ENCODE measurements at places on chromosomes 11 and 22. TPM values are rescaled to one million over a fixed set of nuclear protein-coding genes. Genes with fewer than 3 reads are reported as not detected.

CRYAB gene
- polyA plus RNA-seq: 8.1 TPM

ATP6V1E1 gene
- 149 TPM for polyA plus RNA-seq

C11orf21 gene
- not detected for polyA plus RNA-seq

BIK gene
- 2.6 TPM for polyA plus RNA-seq

ST13 gene
- polyA plus RNA-seq: 111 TPM

OPCML gene
- 0.36 TPM for polyA plus RNA-seq

LINC01488 gene
- polyA plus RNA-seq: not detected

ZC3H7B gene
- polyA plus RNA-seq: 26.3 TPM

GRIA4 gene
- polyA plus RNA-seq: not detected

ENTHD1 gene
- not detected for polyA plus RNA-seq

SEC14L6 gene
- 0.02 TPM for polyA plus RNA-seq

SHISA8 gene
- not detected for polyA plus RNA-seq

FBLN1 gene
- polyA plus RNA-seq: 66.8 TPM

SIK3 gene
- 6.1 TPM for polyA plus RNA-seq
